ENCODE measurements at places on chromosomes 12 and 14. TPM values are rescaled to one million over a fixed set of nuclear protein-coding genes. Genes with fewer than 3 reads are reported as not detected.

PMEL gene
- 2.6 TPM for total RNA-seq

SSPN gene
- 1.5 TPM for total RNA-seq

UNC79 gene
- total RNA-seq = under 0.01 TPM

RTN1 gene
- not detected for total RNA-seq

PLA2G1B gene
- not detected for total RNA-seq

SLCO1B1 gene
- total RNA-seq = not detected

CARMIL3 gene
- under 0.01 TPM for total RNA-seq

TBX3 gene
- total RNA-seq = 3.6 TPM

FGF23 gene
- total RNA-seq = not detected

KLRC1 gene
- not detected for total RNA-seq

CPNE6 gene
- not detected for total RNA-seq

ACOT6 gene
- total RNA-seq = 0.43 TPM

E2F7 gene
- total RNA-seq = 2.6 TPM

KCNJ8 gene
- total RNA-seq = 0.48 TPM

EXD2 gene
- 22.2 TPM for total RNA-seq

RNFT2 gene
- under 0.01 TPM for total RNA-seq

TROAP gene
- total RNA-seq = 1.5 TPM

AICDA gene
- total RNA-seq = 0.48 TPM

KIF21A gene
- 38.8 TPM for total RNA-seq

RDH12 gene
- 1.7 TPM for total RNA-seq

CISTR gene
- total RNA-seq = not detected

REP15 gene
- total RNA-seq = 0.72 TPM

EXOC3L4 gene
- 0.48 TPM for total RNA-seq

ACVRL1 gene
- 1.9 TPM for total RNA-seq

HCAR1 gene
- total RNA-seq = 0.21 TPM

ARHGEF25 gene
- 2.2 TPM for total RNA-seq

PLEK2 gene
- total RNA-seq = 50.1 TPM

FAM90A1 gene
- total RNA-seq = under 0.01 TPM

CATSPERB gene
- 1.2 TPM for total RNA-seq

TDRD9 gene
- total RNA-seq = 1.3 TPM

STYK1 gene
- total RNA-seq = 5.1 TPM

RPS6KL1 gene
- 1.7 TPM for total RNA-seq

HHIPL1 gene
- total RNA-seq = 0.21 TPM

DIO2 gene
- total RNA-seq = not detected

MDGA2 gene
- total RNA-seq = not detected

KRT6A gene
- total RNA-seq = 10,410 TPM

LPCAT3 gene
- total RNA-seq = 5.5 TPM

BICDL1 gene
- total RNA-seq = 9.0 TPM

CCNB1IP1 gene
- 144 TPM for total RNA-seq

ZDHHC22 gene
- not detected for total RNA-seq

SLCO1A2 gene
- total RNA-seq = not detected

CD9 gene
- total RNA-seq = 1,034 TPM

TAS2R46 gene
- 0.85 TPM for total RNA-seq

GPR137C gene
- total RNA-seq = under 0.01 TPM

ANKS1B gene
- total RNA-seq = 0.48 TPM

TAS2R42 gene
- total RNA-seq = not detected

ERG28 gene
- 6.6 TPM for total RNA-seq

ACSM4 gene
- total RNA-seq = not detected

MSI1 gene
- not detected for total RNA-seq

SP7 gene
- not detected for total RNA-seq

SYT1 gene
- 0.96 TPM for total RNA-seq

COX8C gene
- total RNA-seq = not detected

SCNN1A gene
- 110 TPM for total RNA-seq

Measured in tracheal epithelial cell (primary cell).